ENCODE measurements at places on chromosomes 3 and 15. TPM values are rescaled to one million over a fixed set of nuclear protein-coding genes. Genes with fewer than 3 reads are reported as not detected.

DNA sequence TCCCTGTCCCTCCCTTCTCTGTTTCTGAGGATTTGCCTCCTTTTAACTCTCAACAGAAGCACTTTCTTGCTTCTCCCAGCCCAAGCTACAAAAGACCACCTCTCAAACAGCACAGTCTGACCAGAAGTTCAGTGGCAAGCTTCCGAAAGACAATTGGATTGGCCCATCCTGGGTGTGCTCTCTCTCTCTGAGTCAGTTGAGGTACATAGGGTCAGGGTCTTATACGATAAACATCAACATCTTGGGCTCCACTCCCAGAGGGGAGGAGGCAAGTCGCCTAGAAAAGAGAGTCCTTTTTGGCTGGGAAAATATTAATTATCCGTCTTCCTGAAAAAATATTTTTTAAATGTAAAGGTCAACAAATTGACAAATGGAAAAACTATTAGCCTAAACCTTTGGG lies 155.8 kb downstream of the TMCO5A start:
- no peak for DNase-seq

Gene CELSR3
- total RNA-seq: 7.6 TPM

- no peak for DNase-seq
Measured at GRCh38 chr3:54986294-54986693, 58.4 kb upstream of the LRTM1 start.

Gene ARL6
- 8.5 TPM for total RNA-seq

- DNase-seq: no peak
Measured at GRCh38 chr15:44370830-44371229, 56.6 kb upstream of the CTDSPL2 start.

- DNase-seq: no peak
Measured at GRCh38 chr3:128569756-128570155, 76.8 kb upstream of the GATA2 start.

DNA sequence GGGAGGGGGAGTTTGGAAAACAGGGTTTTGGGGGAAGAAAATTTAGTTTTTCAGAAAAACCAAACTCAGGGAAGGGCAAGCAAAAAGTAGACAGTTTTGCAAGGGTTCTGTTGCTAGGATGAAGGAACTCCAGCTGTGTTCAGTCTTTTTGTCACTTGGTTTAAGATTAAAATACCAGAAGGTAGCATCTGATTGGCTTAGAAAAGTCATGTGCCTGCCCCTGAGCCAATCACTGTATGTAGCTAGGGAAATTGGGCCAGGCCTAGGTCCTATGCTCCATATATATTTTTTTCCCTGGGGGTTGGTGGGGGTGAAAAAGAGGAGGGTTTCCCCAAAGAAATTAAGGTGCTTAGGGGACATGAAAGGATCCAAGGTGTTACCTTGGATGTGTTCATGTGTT lies 24.3 kb downstream of the CLDN11 start:
- no peak for DNase-seq

DNA sequence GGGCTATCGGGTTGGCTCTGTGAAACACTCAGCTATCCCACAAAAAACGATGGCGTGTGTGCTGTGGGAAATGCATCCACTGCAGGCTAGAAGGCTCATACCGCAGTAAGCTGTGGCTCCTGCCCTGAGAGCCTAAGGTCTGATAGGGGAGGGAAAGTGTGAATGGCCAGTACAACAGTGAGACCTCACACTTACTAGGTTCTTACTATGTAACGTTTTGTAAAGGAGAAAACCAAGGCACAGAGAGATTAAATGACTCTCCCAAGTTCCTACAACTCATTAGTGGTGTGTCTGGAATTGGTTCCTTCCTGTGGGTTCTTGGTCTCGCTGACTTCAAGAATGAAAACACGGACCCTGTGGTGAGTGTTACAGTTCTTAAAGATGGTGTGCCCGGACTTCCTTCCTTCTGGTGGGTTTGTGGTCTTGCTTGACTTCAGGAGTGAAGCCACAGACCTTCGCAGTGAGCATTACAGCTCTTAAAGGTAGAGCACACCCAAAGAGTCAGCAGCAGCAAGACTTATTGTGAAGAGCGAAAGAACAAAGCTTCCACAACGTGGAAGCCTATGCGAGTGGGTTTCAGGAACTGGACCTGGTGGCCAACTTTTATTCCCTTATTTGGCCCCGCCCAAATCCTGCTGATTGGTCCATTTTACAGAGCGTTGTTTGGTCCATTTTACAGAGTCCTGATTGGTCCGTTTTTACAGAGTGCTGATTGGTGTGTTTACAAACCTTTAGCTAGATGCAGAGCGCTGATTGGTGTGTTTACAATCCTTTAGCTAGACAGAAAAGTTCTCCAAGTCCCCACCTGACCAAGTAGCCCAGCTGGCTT lies 161.7 kb downstream of the POLR2M start:
- no peak for DNase-seq

Gene IQCH
- 2.4 TPM for total RNA-seq

DNA sequence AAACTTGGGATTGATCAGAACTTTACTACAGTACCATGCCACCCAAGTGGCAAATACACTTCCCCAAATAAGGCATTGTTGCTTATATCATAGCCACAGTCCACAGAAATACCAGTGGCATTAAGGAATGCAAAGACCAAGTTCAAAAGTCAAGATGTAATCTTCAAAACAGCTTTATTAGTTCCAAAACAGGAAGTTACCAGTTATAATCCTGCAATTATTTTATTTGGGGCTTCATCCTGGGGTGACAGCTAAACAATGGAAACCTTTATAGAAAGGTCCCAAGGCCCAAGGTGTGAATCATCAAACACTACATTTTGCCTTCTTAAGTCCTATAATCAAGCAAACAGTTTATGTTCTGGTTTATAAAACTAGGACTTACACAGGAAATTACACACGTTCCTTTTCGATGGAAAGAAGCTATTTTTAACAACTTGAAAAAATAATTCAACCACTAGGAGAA lies 30.3 kb upstream of the RNF7 start:
- no peak for DNase-seq

DNA sequence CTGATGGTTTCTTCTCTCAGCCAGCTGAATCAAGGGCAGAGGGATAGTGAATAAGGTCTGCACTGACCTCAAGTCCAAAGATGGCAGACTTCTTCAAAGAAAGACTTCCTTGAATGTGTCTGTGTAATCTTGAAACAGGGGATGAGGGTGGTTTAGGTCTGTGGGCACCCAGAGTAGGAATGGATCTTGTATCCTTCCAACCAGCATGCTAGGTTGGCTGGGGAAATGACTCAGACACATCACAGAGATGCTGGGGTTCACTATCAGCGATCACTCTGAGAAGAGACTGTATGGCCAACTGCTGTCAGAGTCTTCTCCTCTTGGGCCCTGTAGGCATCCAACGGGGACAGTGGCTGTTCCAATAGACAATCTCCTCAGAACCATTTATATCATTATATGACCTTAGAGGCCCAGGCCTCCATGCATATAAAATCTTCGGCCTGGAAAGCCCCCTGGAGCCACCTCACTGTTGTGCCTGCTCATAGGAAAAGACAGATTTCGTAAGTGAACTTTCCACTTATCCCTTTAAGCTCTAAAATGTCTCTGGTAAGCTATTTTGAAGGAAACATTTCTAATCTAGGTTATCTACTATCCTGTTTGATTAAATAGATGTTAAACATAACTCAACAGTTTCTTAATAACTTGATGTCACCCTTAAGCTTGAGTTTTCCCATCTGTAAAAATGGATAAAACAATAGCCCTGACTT lies 58.5 kb downstream of the TIPARP start:
- no peak for DNase-seq

GRCh38 chr3:50339485-50340146 lies 1.0 kb downstream of the RASSF1 start:
- DNase-seq: no peak

DNA sequence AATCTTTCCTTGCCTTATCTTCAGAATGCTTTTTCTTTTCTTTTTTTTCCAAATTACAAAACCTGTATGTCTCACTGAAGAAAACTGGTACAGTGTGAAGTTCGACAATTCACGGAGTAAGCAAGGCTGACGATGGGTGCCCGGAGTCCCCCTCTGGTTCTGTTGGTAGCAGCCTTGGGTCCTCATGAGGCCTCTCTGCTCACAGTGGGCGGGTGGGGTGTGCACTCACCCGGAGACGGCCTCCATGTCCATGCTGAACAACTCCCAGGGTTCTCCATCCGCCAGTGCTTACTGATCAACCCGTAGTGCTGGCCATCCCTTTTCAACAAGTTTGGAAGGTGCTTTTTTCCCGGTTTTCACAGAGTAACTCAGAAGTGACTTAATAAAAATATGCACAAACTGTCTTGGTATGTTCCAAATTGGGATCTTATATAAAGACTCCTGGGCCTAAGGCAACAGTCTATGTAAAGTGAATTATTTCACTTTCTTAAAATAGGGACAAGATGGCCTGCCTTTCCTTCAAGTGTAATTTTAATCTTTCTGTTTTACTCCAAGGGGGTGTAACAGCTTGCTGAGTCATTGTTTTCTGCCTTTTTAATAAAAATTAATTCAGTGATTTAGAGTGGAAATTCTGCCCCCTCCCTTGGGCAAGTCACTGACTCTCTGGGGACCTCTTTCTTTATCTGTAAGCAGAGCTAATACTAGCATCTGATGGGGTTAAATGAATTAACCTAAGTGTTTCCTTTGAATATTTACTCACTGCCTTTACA lies 23.7 kb downstream of the LRRK1 start:
- DNase-seq: no peak

GRCh38 chr3:56154297-56154696 lies 314.0 kb downstream of the ERC2 start:
- no peak for DNase-seq

GRCh38 chr3:195224156-195224979 lies 46.6 kb downstream of the XXYLT1 start:
- no peak for DNase-seq

DNA sequence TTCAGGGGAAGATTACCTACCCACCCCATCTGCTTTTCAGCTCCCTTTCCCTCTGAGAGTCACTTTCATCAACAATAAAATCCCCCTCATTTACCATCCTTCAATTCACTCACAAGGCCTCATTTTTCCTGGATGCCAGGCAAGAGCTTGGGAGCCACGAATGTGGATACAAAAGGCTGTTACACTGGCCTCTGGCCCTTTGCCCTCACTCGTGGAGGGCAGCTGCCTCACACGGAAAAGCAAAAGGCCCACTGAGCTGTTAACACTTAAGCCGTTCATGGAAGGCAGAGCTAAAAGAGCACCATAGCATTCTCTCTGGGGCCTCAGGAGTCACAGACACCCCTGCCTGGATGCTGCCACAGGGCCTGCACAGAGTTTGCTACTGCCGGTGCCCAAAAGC lies 102.4 kb upstream of the TUSC7 start:
- no peak for DNase-seq

DNA sequence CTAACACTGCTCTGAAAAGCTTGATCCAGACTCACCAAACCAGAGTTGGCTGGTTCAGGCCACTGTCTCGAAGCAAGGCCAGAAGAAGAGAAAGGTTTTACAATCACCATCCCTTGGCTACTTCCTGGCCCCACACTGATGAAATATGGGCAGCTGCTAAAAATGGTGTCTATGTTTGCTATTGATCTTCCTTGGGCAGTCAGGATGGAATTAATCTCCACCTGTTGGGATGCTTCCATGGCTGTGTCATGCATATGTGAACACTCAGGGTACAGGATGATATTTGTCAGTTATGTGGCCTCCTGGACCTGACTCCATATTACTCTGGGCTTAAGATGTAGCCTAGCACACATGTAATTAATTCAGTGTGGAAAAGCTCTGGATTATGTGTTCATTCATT lies 61.9 kb downstream of the FRMD4B start:
- DNase-seq: no peak

Gene ANKDD1A
- total RNA-seq: 6.9 TPM

DNA sequence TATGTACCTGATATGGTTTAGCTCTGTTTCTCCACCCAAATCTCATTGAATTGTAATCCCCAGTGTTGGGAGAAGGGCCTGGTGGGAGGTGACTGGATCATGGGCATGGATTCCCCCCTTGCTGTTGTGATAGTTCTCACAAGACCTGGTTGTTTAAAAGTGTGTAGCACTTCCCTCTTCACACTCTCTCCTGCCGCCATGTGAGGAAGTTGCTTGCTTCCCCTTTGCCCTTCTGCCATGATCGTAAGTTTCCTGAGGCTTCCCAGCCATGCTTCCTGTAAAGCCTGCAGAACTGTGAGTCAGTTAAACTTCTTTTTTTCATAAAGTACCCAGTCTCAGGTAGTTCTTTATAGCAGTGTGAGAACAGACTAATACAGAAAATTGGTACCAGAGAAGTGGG lies 93.1 kb downstream of the C3orf70 start:
- no peak for DNase-seq

- no peak for DNase-seq
Measured at GRCh38 chr3:75180235-75180944, 483.7 kb upstream of the FRG2C start.

DNA sequence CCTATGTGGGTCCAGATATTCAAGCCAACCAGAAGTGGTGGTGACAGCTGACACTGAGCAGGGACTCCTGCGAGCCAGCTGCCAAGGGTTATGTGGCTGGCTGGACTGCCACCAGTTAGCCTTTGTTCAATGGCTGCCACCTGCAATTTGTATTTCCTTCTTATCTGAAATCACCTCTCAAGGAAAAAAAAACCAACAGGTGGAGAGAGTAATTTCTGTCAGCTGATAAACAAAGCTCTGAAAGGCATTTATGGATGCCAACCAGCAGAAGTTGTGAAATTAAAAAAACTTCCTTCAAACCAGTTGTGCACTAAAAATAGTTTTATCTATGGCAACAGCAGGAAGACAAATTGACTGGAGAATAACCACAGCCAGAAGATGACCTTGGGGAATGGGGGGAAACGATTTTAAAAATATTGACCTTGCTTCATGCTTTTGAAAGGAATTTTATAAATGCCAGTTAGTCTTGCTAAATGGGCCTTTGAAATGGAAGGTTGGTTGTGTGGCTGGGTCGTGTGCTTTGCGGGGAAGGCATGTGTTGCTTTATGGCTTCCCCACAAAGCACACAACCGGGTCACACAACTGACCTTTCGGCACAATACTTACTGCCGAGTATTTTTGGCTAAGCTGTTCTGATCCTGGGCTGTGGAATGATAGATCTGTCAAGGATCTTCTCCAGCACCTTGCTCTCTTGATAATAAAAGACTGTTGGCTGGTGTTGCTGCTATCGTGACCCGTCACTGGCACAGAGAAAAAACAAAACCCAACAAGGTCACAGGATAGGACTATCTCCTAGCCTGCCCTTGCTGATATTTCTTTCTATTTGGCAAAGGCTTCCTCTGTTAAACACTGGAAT lies 3.5 kb downstream of the MYZAP start:
- no peak for DNase-seq

Gene SERINC4
- not detected for total RNA-seq

DNA sequence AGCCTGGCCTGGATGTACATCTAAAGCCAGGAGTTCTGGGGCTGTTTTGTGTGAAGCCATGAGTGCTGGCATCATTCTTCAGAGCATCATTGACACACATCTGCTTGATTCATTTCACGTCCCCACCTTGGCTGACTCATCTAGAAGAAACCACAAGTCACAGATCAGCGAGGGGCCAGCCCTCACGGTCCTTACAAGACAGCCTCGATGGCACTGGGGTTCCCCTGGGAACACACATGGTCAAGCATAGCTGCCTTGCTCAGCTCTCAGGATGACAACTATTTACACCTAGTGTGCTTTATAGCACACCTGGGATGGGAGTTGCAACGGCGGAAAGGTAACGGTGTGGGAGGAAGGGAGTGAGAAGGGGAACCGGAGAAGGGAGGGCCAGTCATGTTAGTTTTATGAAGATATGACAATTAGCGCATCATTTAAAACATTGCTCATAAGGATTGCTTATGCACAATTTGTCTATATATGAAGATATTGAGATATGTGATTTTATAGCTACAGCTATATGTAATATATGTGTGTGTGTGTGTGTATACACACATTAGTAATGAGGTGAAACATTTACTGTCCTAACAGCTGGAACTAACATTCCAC lies 227.1 kb downstream of the RPLP1 start:
- DNase-seq: no peak

Gene RPP14
- 15.2 TPM for total RNA-seq

GRCh38 chr3:129383292-129383860 lies 45.1 kb downstream of the EFCAB12 start:
- peak; percentile 71 for DNase-seq

Data from endothelial cell (in vitro differentiated cells).